ENCODE measurements at places on chromosomes 2 and 18.

DNA sequence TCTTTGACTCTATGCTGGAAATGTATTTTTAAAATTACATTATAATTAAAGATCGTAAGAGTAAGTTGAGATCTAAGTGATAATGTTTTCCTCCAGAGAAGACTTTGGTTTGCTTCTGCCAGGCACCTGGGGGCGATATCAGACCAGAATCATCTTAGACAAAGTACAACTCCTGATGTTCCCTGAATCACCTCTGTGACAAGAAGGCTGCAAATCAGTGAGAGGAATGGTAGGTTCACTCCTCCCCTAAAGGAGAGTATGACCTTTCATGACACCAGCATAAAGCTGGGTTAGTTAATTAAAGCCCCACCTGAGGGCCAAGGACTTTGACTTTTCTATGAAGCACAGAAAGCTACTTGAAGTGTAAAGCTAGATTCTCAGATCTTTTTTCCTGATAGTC is 114.4 kb upstream of the DTNA start:
- no peak for DNase-seq

- no peak for DNase-seq
Measured at GRCh38 chr2:239475161-239476028, 74.6 kb upstream of the HDAC4 start.

GRCh38 chr2:201244829-201245228 is 15.5 kb upstream of the CASP8 start:
- no peak for DNase-seq

DNA sequence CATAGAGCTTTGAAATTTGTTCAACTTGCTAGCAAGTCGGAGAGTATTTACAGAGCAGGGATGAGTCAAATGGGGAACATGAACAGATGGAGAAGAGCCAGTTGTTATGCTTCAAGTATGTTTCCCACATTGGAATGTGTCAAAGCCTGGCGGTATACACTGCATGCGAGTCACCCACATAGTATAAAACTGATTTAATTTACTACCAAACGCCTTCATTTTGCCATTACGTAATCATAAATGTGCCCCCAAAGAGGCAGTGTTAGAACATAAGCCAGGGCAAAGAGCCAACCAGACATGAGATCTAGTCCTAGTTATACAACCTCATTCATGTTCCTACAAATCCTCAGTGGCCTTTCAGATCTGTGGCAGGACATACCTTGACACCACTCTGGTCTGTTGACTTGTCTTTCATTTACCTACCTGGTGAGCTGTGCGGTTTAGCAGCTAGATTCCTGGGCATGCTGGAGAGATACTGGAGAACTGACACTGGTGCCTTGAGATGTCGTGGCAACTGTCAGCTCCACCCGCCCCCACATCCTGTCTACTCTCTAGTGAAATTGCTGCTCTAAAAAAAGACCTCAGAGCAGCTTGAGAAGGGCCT is 21.7 kb upstream of the NRP2 start:
- DNase-seq, result no peak

DNA sequence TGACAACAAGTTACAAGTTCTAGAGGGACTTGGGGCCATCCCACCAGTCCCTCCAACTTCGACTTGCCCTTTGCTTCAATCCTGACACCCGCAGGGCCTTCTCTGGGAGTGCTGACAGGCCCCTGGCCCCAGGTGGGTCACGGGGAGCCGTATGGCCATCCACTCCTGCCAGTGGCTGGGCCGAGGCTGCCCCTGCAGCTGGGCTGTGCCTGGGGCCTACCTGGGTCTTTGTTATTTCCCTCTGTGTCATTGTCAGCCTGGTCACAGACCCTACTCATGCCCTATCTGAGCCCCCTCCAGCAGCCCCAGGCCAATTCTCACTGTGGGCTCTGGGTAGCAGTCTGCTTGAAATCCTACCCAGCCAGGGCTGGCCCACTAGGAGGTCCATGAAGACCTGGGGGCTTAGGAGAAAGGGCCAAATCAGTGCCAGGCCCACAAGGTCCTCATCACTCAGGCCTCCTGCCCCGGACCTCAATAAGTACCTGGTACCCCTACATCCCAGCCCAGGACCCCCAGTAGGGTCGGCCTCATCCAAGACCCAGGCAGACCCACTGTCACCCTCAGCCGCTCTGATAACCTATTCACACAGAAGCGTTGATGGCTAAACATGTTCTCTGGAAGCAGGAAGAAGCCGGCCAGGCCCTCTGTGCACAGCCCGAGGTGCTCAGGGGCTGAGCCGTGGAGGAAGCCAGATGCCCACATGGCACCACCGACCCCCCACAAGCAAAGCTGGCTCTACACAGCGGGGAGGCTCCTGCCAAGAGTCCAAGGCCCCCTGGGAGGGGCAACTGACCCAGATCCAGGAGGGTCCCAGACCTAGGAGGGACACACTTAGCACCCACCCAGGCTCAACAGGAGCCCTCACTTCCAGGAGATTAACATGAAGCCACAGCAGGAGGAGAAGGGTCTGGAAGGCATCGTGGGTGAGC is 57.7 kb downstream of the BIN1 start:
- no peak for DNase-seq

GRCh38 chr2:65349863-65350262 is 82.5 kb downstream of the SPRED2 start:
- no peak for DNase-seq

- DNase-seq, result no peak
Measured at GRCh38 chr2:142965443-142965842, 88.0 kb downstream of the KYNU start.

- no peak for DNase-seq
Measured at GRCh38 chr2:142987044-142987443, 109.6 kb downstream of the KYNU start.

DNA sequence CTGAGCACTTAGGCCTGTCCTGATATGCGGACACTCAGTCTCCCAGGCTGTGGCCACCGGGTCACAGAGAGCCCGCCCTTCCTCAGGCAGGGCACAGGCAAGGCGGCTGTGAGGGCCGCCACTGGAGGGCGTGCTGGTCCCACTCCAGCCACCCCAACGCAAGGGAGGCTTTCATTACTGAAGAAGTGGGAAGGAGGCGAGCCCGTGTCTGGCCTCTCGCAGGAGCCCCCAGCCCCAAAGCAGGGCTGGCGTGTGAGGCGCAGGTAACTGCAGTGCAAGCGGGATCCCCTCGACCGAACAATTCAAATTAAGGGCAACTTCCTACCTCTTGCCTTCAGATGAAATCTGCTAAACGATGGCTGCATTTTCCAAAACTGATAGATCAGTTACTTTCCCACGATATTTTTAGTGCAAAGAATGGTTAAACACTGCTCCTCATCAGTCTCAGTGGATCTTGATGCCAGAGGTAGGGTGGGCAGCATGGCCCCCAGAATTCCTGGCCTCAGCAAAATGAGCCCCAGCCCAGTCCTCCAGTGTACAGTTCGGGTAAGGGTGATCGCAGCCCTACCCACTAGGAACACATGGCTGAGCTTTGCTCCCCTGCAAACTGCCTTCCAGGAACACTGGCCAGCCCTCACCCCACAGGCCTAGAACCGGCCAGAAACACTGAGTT is 97.2 kb downstream of the SEPTIN10 start:
- no peak for DNase-seq

- DNase-seq, result no peak
Measured at GRCh38 chr2:86633155-86633651, 9.5 kb upstream of the RNF103 start.

GRCh38 chr2:172655091-172655837 is 80.4 kb upstream of the RAPGEF4 start:
- no peak for DNase-seq

DNA sequence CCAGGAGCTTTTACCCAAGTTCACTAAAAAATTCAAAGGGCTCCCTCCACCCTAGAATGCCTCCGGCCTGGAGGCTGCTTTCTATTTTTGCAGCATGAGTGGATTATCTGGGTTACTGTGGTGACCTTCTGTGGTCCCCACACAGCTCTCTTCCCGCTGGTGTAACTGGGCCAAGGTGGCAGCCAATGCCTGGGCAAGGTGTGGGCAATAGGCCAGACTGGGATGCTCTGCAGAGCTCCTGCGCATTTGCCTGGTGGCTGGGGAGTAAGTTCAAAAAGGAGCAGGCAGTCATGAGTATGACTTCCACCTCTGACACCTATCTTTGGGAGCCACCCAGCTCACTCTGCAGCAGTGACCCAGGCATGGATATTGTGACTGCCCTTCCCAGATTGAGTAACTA is 130.5 kb upstream of the SPRED2 start:
- no peak for DNase-seq

DNA sequence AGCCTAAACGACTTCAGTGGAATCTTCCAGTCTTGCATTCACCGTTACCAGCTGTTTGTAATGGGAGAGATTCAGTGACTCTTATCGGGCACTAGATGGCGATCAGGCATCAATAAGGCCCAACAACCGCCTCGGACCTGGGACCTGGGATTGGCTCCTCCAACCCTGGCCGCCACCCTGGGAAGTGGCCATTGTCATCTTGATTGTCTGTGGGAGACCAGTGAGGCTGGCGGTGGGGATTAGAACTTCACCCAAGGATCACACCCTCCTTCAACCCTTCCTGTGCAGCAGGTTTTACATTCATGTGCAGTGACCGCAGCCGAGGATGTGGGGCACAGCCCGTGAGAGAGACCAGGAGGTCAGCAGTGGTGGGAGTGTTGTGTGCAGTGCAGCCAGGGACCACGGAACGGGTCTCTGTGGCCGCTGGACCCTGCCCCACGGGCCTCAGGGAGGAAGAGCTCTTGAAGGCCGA is 85.3 kb downstream of the SPP2 start:
- DNase-seq, result peak; percentile 15

- no peak for DNase-seq
Measured at GRCh38 chr18:13538630-13539029, 187.7 kb downstream of the FAM210A start.

- no peak for DNase-seq
Measured at GRCh38 chr2:46657042-46657504, 177.7 kb downstream of the TMEM247 start.

GRCh38 chr2:209805351-209805750 is 33.7 kb downstream of the UNC80 start:
- DNase-seq, result no peak

- DNase-seq, result no peak
Measured at GRCh38 chr2:157229572-157229971, 27.9 kb upstream of the GALNT5 start.

DNA sequence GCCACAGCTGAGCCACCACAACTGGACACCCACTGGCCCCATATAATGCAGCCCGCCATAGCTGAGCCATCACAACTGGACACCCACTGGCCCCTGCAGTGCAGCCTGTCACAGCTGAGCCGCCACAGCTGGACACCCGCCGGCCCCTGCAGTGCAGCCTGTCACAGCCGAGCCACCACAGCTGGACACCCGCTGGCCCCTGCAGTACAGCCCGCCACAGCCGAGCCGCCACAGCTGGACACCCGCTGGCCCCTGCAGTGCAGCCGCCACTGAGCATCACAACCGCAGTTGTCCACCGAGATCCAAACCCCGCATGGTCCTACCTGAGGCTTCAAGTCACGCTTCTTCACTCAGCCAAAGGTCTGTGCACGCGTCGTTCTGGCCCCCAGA is 134.2 kb downstream of the PXDN start:
- DNase-seq, result no peak

- DNase-seq, result no peak
Measured at GRCh38 chr2:37563375-37564015, 107.9 kb downstream of the CDC42EP3 start.

- DNase-seq, result no peak
Measured at GRCh38 chr2:235678712-235679111, 184.9 kb downstream of the AGAP1 start.

GRCh38 chr2:88187038-88187676 is 17.0 kb downstream of the THNSL2 start:
- DNase-seq, result no peak

- no peak for DNase-seq
Measured at GRCh38 chr2:121634354-121635307, 14.6 kb downstream of the CLASP1 start.

- DNase-seq, result no peak
Measured at GRCh38 chr2:32553829-32554432, 73.9 kb upstream of the TTC27 start.

- DNase-seq, result no peak
Measured at GRCh38 chr2:9556121-9556743, 602 bp upstream of the ADAM17 start.

GRCh38 chr2:85875350-85876050 is 13.3 kb downstream of the ST3GAL5 start:
- DNase-seq, result no peak

GRCh38 chr18:36296650-36297416 is 680 bp upstream of the FHOD3 start:
- DNase-seq, result no peak

GRCh38 chr2:23772684-23773083 is 154.2 kb downstream of the ATAD2B start:
- DNase-seq, result no peak

DNA sequence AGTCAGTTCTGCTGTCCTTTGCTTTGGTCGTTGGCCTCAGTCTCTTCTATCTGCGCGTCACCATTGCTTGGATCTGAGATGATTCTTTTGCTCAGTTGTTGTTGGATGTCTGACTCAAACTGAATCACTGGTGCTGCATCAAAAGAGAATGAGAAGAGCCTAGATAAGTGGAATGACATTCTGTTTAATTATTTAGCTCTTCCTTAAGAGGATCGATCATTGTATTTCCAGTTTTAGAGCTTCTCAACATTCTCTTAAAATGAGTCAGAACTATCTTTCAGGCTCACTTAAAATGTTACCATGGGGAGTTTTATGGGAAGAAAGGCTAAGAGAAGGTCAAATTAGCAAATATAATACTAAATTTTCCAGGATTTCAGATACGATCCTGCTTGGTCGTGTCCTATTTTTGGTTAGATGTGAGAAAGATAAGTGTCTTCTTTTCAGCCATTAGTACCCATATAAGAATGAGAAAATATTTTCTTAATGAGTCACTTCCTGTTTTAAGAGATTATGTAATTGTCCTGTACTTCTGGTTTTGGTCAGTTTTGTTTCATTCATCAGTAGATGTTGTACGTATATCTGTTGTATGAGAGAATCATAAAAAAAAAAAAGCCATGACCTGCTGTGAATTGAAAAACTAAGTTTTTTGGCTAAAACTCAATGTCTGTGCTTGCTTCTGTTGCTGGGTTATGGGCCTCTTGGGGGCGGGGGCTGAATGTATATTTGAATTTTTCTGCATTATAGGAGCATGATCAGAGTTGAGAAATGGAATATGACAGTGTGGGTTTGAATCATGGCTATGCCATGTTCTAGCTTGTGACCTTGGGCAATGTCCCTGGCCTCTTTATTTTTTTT is 31.6 kb upstream of the CASP10 start:
- DNase-seq, result no peak

- no peak for DNase-seq
Measured at GRCh38 chr2:136118819-136119716, 1.1 kb upstream of the CXCR4 start.

GRCh38 chr2:172208791-172209325 is 106.2 kb upstream of the DLX2 start:
- DNase-seq, result no peak

Data from stimulated activated CD8-positive, alpha-beta memory T cell treated with anti-CD3 and anti-CD28 coated beads, Interleukin-7, amount 100 ng/mL, for 24 hours (primary cell).